Thymus (tissue), 14 donors: ENCODE measurements at places on chromosomes 5 and 9.

DNA sequence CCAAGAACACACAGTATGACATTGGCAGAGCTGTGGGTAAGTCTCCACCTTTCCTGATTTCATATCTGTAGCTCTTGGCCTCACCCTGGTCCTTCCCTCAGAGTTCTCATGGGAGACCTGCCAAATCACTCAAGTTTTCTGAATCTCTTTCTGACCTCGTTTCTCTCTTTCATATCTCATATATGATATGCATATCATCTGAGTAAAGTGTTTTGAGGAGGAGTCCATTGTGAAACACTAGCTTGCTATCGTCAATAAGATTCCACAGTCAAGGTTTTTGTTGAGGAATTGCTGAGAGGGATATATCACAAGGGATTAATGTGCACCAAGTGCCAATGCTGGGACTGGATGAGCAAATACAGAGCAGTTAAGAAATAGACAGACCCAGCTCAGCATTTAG, 739.2 kb downstream of the BRINP1 start:
- no peak for DNase-seq

DNA sequence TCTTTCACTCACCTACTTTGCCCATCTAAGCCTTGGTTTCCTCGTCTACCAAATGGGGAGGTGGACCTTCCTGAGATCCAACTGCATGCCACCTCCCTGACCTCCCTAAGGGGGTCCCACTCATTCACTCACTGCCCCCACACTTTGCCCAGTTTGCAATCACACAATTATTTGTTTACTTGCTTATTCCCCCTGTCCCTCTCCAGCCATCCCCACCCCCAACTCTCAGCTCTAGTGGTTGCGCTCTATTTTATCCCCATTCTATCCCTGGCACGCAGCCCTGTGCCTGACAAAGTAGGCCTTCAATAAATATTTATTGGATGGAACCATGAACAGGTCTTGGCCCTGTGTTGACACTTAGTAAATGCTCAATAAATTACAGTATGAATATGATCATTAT, 130.8 kb upstream of the LARP1 start:
- DNase-seq: no peak

GRCh38 chr5:115895821-115896220, 54.1 kb downstream of the AP3S1 start:
- DNase-seq: no peak

GRCh38 chr9:33452828-33453271, 5.5 kb upstream of the AQP3 start:
- peak; percentile 68 for DNase-seq

GRCh38 chr9:89622933-89623861, 18.4 kb downstream of the GADD45G start:
- no peak for DNase-seq

DNA sequence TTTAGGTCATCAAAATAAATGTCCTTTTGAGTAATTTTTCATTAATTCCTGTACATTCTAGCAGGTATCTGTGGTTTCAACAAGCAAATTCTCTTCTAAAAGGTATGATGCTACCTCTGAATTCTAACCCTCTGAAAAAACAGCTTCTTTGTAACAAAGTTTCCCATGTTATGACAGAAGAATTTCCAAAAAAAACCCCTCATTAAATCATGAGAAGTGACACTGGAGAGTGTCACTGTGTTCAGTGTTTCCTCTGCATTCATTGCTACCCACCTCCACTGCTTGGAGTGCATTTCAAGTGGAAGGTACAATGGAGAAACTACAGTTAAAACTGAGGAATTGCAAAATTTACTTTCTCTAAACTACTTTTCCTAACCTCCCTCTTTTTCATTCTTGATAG, 10.1 kb downstream of the CDKN2A start:
- no peak for DNase-seq

DNA sequence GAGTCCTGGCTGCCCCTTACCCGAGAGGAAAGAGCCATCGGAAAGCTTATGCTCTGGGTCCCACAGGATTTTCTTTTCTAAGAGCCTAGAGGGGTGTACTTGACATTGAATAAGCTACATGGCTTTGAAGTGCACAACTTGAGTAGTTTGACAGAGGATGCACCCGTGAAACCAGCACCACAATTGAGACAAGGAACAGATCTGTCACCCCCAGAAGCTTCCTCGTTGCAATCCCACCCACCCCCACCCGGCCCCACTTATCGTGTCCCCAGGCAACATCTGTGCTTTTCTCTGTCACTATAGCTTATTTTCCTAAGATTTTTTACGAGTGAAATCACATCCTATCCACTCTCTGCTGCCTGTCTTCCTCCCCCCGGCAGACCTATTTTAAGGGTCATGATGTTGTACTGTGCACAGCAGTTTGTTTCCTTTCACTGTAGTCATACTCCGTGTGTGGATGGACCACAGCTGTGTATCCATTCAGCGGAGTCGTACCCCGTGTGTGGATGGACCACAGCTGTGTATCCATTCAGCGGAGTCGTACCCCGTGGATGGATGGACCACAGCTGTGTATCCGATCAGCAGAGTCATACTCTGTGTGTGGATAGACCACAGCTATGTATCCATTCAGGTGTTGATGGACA, 8.8 kb upstream of the FCN2 start:
- DNase-seq: no peak

GRCh38 chr5:57117596-57117995, 56.3 kb upstream of the GPBP1 start:
- peak; percentile 5 for DNase-seq

DNA sequence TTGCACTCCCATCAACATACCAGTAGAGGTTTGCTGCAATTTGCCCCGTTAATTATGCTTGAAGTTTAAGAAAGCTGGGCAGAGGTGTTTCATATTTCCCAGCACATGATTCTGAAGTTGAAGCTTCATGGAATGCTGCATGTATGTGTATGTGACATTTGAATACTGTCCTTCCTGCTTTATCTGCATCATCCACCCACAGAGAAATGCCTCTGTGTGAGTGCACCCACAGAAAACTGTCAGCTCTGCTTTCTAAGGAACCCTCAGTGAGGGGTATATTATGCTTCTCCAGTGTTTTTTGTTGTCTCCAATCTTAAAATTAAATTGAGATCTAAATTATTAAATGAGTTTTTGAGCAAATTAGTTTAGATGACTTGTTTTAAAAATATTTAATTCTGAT, 358.1 kb upstream of the PIK3R1 start:
- DNase-seq: no peak

DNA sequence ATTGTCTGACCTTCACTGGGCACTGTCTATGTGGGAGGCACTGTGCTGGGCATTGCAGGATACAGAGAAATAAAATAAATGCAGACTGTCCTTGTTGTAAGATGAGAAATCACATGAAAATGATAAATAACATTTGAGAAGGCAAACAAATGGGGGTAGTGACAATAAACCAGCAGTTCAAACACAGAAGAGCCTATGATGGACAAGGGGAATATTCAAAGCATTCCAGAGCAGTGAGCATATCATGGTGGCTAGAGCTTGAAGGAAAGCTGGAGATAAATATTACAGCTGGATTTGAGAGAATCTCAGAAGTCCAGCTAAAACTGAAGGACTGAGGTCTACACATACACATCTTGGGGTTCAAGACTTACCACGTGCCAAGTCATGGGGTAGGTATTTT, 209.9 kb downstream of the ASTN2 start:
- no peak for DNase-seq

GRCh38 chr5:122051569-122051968, 26.5 kb downstream of the LOX start:
- DNase-seq: no peak

- no peak for DNase-seq
Measured at GRCh38 chr9:107530679-107531078, 41.1 kb upstream of the KLF4 start.

- DNase-seq: no peak
Measured at GRCh38 chr9:132370592-132370991, 15.8 kb upstream of the SETX start.

DNA sequence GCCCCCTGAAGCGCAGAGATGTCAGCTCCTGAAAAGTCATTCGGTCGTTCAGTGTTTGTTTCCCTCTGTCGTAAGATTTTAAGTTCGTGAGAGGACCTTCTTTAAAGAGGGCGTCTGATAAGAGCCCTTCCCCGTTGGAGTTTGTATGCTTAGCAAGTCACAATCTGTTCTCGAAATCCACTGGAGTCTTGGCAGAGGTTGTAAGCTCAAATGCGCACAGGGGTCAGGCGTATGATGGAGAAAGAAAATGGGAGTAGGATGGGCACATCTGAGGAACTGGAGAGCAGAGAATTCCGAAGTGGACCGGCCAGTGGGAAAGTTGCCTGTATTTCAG, 710 bp downstream of the HSD17B4 start:
- DNase-seq: no peak

DNA sequence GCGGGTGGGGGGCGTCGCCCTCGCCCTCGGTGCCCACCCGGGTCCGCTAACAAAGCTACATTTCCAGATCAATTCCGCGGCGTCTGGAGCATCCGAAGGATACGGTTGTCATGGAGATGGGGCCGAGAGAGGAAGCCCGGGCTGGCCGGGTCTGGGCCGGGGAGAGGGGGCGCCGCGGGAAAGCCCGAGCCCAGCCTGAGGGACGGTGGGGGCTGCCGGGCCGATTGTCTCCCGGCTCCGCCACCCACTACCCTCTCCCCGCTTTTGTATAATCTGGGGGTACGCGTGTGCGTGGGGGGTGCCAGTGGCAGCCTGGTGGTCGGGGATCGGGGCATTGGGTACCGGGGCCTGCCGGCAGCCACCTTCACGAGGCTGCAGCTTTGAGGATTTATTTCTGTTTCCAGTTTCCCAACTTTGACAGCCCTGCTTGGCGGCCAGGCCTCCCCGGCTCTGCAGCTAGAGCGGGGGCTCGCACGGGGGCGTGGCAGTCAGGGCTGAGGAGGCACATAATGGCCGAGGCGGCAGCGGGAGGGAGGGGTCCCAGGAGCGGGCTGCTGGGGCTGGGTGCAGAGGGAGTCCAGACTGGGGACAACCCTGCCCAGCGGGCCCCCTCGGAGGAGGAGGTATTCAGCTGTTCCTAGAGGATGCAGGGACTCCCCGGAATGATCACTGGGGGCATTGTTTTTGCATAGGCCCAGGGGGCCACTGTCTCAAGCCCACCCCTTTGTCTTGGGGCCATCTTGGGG, 626 bp downstream of the PSD2 start:
- no peak for DNase-seq

DNA sequence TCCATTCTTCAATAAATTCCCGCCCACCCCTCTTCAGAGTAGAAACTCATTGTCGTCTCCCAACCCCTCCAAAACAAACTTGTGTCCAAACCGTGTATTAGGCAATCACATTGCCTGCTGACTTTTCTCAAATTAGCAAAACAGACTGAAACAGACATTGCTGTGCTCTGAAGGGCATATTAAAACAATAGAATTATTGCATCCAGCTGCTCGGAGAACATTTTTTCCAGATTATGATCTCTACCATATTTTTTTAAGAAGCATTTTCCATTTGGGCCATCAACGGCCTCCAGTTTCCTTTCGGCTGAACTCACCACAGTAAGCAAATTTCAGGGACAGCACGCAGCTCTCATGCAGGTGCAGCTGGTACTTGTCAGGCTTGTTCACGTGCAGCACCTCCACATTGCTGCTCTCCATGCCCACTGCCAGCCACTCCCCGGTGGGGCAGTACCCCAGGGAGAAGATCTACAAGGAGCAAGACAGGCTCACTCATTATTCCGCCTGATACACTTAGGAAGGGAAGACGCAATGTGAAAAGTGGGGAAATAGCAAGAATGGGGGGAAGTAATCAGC, 104.1 kb downstream of the TLE1 start:
- no peak for DNase-seq

- DNase-seq: no peak
Measured at GRCh38 chr5:59746241-59746765, 147.2 kb downstream of the PDE4D start.

DNA sequence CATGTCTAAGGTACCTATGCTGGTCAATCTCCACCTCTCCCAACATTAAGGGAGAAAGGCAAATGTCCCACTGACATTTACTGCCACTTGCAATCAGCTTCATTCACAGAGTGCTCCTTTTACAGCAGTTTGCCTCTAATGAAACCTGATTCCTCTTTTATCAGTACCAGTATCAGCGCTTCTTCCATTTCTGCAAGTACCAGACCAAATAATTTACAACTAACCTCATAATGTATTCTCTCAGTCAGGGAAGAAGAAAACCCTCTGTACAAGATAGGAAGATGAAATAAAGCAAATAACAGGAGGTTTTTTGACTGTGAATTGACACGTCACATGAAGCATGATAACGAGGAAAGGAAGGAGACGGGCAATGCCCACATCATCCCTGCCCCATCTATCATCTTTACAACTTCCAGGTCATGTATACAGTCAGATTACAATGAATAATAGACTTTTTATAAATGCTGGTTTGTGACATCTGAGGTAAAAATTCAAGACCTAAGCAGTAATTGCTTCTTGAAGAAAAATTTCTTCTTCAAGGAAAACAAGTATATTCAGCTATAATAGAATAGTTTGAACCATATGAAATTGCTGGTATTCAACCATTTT, 21.9 kb downstream of the ABITRAM start:
- no peak for DNase-seq

GRCh38 chr9:73872701-73873100, 624.4 kb upstream of the RORB start:
- no peak for DNase-seq

DNA sequence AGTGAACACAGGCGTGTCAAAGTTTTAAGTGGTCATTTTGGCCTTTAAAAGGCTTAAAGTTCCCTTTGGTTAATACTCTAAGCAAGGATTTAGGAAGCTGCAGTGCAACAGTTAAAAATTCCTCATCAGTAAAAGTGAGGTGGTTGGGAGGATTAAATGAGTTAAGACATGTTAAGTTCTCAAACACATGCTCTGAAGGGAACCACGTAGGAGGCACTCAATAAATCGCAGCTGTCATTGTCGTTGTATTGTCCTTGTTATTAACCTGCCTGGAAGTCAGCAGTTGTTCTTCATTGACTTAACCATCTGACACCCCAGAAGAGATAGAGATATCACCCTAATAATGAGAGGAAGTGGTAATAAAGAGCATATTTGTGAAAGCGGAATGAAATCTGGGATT, 247.5 kb downstream of the MARCHF11 start:
- DNase-seq: no peak

- DNase-seq: peak; percentile 68
Measured at GRCh38 chr5:134905246-134905996, 490 bp downstream of the PCBD2 start.

- no peak for DNase-seq
Measured at GRCh38 chr9:124206391-124206790, 51.4 kb upstream of the NEK6 start.

GRCh38 chr5:123476731-123477130, 35.2 kb upstream of the CSNK1G3 start:
- DNase-seq: no peak
